H1 (cell line): ENCODE measurements at places on chromosomes 16 and 17. TPM values are rescaled to one million over a fixed set of nuclear protein-coding genes. Genes with fewer than 3 reads are reported as not detected.
A peak's percentile ranks its signal among the peaks of the same experiment; 100 is the strongest.

GRCh38 chr16:2468725-2469398 lies 2.2 kb upstream of the NTN3 start:
- peak; percentile 59 for DNase-seq

GRCh38 chr16:74729783-74730683 lies 29.4 kb upstream of the MLKL start:
- no peak for DNase-seq

Gene C17orf107
- polyA plus RNA-seq, result 0.45 and 0.67 TPM in 2 replicates

Gene SEPTIN1
- polyA plus RNA-seq, result 0.24 and 0.57 TPM in 2 replicates

Gene ADAD2
- polyA plus RNA-seq, result 1.2 and 2.3 TPM in 2 replicates

Gene MT3
- 0.17 TPM in 1 of 2 replicates, not detected in the other for polyA plus RNA-seq
